Islet precursor cell (in vitro differentiated cells): ENCODE measurements at places on chromosomes 4 and X.

- DNase-seq, result no peak
These were observed 251.6 kb downstream of the NPFFR2 start for GRCh38 chr4:72283357-72283756.

- DNase-seq, result peak; percentile 65
These were observed 626 bp downstream of the YTHDC1 start for GRCh38 chr4:68349279-68349648.

GRCh38 chr4:4182835-4183568, 43.7 kb downstream of the OTOP1 start:
- DNase-seq, result peak; percentile 69

DNA sequence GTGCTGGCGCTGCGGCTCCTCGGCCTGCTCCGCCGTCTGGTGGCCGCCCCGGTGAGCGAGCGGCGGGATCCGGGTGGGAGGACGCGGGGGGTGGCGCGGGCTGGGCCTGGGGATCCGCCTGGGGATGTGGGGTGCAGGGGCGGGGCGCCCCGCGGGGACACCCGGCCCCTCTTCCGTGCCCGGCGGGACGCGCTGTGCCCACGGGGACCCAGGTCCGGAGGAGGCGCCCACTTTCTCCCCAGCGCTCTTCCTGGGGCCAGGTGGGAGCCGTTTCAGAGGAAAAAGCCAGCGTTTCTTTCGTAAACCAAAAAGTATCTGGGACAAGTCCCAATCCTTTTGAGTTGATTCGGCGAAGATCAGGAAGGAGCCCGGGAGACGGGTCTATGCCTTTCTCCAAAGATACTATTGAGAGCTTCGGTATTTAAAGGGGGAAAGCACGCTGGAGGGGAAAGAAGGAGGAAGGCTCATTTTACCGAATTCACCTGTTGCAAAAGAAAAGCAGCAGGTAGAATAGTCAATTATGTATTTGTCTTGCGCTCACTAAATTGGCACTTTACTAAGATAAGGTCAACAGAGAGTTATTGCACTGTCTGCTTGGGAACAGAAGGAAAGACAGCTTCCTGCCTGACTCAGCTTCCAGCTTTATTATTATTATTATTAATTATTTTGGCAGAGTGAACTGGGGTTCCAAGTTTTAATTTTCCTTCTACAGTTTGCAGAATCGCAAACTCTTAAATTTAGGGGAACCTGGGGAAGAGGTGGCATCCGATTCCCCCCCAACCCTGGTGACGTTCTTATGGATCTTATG, 81.5 kb upstream of the CD99 start:
- DNase-seq, result no peak

DNA sequence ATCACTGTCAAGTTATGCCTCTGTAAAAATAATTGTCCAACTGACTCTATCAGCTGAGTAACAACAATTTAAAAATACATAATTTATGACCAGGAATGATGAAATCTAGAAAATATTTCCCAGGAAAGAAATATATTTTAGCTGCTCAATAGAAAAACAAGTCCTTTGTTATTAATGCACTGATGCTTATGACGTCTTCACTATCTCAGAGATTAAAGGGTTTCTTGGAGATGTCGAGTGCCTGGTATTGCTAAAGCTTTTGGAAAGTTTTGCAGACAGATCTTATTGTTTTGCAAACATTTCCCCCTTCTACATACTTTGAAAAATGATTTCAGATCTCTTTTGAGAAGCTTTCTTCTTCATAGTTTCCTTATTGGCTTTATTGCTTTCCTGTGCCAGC, 154.6 kb upstream of the RPS6KA3 start:
- DNase-seq, result no peak

GRCh38 chrX:108059801-108060200, 14.9 kb downstream of the VSIG1 start:
- no peak for DNase-seq

DNA sequence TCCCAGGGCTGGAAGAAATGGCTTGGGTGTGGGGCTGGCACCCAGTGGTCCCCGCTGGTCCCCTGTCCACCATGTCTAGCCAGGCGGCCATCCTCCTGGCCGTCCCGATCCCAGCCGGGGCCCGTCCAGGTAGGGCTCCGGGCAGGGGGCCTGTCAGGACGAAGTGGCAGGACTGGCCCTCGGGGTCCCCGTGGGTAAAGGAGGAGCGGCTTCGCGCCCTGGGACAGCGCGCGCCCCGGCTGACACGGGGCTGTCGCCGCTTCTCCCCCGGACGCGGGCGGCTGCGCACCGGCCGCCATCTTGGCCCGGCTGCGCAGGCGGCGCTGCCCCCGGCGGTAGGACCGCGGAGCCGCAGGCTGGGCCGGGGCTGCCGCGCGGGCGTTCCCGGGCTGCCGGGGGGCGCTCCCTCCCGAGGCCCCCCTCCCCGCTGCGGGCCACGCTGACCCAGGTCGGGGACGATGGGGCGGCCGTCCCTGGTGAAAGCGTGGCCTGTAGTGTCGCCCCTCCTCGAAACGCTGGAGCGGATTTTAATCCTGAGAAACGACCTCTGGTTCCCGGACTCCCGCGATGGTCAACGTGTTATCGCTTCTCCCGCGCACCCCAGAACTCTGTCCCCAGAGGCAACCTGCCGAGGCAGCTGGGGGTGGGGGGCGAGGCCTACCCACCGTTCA, 60.4 kb upstream of the BCOR start:
- peak; percentile 73 for DNase-seq

DNA sequence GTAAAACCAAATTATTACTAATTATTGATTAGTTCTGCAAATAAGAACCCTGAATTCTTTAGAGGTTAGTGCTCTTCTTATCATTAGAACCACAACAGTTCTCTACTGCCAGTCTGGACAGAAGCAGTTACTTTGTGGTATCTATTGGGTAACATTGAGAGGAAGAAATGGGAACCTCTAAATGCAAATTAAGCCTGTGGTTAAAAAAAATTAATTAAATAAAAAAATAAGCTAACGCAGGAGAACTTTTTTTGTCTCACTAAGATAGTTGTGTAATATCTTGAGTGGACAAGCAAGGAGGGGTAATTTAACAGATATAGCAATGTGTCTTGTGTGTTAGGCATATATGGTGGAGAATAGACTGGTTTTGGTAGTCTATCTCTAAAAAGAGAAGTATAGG, 32.9 kb upstream of the TET2 start:
- DNase-seq, result no peak

- DNase-seq, result no peak
These were observed 287.8 kb upstream of the GK2 start for GRCh38 chr4:79695848-79696247.

DNA sequence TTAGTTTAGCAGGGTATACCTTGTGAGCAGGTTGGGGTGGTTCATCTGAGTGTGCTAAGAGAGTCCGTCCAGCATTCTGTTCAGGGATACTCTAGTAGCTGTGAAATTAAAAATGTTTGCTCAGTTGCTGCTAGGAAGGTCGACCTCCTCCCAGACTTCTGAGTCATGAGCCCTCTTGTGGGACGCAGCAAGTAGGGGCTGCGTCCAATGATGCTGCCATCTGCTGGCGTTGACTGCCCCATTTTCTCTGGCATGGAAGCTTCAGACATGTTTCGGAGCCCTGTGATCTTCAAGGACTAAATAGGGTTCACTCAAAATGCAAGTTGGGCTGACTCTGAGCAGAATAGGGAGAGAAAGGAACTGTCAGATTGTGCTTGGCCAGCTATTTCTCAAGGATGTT, 201.0 kb upstream of the ARSJ start:
- DNase-seq, result peak; percentile 80

DNA sequence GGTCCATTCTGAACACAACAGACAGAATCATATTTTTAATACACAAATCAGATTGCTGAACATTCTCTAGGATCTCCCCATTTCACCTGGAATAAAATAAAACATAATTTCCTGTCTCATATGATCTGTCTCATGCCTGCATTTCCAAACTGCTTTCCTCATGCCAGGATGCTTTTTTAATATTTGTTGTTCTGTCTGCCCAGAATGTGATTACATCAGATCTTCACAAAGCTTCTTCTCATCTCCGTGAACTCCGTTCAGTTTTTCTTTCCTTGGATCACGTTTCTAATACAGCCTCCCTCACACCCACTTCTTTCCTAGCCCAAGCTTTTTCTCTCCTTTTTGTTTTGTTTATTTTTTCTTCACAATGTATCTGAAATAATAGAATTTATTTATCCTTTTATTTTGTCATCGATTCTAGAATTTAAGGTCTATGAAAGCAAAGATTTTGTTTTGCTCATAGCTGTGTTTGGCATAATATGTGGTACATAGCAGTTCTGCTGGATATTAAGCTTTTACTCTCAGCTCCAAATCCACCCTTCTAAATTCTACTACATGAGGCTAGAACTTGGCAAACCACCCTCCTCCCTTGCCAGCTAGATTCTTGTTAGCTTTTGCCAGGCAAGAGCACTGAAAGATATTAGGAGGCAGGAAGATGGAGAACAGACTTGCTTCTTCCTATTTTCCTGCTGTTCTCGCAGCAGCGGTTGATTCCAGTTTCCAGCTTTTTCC, 165.5 kb upstream of the SLIT2 start:
- no peak for DNase-seq

DNA sequence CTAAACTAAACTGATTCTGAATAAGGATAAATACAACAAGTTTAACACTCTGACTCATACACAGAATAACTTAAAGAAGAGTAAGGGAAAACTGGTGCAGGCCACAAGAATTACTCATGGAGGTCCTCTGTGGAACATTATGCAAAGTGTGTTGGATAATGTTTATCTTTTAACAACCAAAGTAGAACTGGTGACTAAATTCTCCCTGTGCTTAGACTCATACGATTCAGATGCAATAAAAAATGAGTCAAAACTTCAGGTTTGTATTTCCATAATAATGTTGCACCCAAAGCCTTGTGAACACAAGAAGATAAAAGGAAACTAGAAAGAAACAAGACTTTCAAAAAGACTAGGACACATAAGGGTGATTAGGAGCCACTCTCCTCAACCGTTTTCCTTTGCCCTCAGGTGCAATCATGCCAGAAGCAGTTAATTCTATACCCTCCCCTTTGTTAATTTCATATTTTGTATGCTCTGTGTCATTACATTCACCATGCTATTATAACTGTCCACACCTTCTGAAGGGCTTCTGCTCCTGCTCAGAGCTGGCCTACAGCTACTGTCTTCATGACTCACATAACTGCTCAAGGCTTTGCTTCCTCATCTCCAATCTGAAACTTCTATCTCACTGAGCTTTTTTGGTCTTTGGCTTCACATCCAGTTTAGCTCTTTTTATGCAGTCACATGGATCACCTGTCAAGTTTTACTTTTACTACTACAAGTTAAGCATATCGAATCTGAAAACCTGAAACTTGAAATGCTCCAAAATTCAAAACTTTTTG, 60.2 kb downstream of the KCNIP4 start:
- DNase-seq, result no peak

DNA sequence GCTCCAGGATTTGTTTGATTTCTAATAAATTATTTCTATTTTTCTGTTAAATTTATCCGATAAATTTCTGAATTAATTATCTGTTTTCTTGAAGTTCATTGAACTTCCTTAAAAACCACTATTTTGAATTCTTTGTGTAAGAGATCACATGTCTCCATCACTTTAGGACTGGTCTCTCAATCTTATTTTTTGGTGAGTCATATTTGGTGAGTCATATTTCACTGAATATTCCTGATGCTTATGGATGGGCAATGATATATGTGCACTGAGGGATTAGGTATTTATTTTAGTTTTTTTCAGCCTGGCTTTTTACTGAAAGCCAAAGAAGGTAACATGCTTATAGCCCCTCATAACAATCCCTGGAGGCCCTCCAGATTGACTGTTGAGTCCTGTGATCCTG, 48.5 kb upstream of the IL15 start:
- no peak for DNase-seq

- DNase-seq, result no peak
These were observed 123.8 kb downstream of the LUZP4 start for GRCh38 chrX:115413246-115413878.

GRCh38 chr4:93355411-93355810, 473.1 kb upstream of the ATOH1 start:
- no peak for DNase-seq

DNA sequence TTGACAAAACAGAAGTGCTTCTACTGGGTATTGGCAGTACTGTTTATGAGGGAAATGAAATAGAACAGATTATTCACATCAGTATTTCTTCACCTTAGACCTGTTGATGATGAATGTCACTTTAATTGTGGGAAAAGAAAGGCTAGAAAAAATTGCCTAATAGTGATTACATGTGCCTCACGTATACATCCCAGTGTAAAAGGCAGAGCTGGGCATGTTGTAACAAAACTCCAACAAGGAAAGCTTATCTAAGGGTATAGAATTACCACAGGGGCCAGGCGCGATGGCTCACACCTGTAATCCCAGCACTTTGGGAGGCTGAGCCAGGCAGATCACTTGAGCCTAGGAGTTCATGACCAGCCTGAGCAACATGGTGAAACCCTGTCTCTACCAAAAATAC, 4.2 kb downstream of the PGM2 start:
- no peak for DNase-seq

- no peak for DNase-seq
These were observed 249.8 kb upstream of the ANXA10 start for GRCh38 chr4:167842487-167842886.

DNA sequence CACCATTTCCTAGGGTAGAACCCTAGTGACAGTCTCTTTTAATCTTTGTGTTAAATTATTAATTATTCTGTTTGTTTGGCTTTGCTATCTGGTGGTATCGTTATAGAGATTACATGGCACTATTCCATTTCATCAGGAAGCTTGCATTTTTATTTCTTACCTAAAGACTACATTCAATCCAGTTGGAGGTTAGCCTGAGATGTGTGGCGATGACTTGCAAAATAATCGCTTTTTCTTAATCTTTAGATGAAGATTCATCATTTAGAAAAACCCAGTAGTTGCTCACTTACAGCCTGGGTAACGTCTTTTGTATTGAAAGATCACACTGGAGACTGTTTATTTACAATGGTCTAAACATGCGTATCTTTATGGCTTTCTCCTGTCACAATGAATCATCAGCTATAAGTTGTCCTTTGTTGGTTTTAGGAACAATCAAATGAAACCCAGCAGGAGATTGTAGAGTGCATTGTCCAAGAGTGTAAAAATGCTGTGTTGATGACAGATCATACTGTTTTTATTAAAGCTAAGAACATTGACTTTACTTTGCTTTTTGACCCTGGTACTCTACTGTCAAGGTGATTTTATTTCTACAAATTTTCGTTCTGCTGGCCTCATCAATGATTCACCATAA, 281.7 kb upstream of the PITX2 start:
- no peak for DNase-seq

DNA sequence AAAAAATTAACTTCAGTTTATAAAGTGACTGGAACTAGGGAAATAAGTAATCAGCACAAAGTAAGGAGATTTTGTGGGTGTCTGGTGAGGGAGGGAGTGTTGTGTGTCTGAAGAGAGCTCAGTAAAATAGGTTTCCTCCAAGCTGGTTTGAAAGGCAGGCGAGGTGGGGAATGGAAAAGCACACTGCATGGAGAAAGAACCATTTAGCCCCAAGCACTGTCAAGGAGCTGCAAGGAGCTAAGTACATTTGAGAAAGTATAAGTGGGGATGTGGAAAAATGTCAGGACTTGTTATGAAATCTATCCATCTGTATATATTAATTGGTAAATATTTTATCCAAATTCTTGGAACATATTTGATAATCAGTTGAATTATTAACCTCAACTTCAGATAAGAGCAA, 956 bp downstream of the C4orf51 start:
- no peak for DNase-seq
